Cardiac septum (tissue), 1 donor: ENCODE measurements at places on chromosomes 2 and 18.

DNA sequence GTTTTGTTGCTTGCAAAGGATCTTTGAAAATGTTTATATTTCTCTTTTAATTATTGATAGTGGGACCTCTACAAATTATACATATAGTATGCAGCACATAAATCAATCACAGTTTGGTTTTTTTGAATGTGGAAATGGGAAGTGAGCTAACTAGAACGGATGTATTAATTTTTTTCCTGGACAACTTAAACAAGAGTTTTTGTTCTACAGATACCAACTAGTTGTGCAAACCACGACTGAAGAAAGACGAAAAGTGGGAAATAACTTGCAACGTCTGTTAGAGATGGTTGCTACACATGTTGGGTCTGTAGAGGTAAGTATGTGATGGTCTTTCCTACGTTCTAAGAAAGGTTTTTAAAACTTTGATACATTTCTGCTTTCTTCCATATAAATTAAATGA is 39.2 kb downstream of the NDC80 start:
- no peak for DNase-seq

DNA sequence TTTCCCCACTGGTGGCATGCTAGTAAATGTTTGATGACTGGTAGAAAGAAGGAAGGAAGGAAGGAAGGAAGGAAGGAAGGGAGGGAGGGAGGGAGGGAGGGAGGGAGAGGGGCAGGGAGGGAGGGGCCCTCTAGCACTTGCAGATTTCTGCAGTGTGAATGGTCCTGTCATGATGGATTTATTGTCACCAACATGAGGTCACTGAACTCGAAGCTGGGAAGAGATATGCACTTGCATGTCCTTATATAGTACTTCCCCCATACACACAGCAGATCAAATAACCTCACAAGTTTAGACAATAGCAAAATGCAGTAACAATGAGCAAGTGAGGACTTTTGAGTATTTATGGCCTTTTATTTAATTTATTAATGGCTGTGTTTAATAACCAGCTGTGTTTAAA is 44.5 kb upstream of the CXCR4 start:
- no peak for DNase-seq

DNA sequence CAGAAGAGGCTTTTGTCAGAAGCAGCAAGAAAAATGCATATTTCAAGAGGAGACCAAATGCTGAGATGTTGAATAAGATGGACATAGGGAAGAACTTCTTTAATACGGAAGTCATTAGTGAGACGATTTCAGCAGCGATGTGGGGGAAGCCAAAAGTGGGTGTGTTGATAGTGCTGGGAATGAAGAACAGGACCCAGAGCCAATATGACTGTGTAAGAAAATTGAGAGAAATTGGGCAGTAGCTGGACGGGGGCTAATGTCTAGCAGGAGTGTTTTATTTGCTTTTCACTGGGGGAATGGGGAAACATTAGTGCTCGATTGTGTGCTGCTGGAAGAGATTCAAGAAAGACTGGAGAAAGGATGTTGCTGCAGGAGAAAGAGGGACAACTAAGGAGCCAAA is 788.7 kb upstream of the KLHL29 start:
- no peak for DNase-seq

GRCh38 chr2:134289225-134289624 is 35.4 kb downstream of the MGAT5 start:
- no peak for DNase-seq

DNA sequence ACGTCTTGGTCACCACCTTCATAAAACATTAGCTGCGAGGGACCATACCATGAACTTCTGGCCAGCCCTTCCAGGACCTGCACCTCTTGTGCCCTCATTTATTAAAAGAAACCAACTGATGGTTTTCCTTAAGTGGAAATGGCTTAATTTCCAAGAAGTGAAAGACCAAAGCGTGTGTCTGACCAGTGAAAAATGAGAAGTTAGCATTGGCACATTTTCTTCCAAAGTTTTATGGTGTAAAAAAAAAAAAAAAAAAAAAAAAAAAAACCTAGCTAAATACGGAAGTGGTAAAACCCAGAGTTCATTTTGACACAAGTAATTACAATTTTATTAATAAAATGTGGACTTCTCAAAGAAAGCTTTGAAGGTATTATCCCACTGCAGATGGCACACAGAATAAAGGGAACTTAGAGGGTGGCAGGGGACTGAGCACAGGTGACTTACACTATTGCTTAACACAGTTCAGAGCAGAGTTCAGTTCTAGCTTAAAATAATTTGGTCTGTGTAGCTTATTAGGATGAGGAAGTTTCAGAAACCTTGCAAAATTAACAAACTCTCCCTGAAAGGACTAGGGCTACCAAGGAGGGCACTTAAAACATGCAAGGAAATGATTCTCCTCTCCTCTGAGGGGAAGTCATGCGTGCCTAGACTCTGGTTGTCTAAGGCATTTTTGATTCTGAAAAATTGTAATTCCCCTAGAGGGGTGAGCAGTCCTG is 42.2 kb upstream of the EPG5 start:
- DNase-seq: no peak

DNA sequence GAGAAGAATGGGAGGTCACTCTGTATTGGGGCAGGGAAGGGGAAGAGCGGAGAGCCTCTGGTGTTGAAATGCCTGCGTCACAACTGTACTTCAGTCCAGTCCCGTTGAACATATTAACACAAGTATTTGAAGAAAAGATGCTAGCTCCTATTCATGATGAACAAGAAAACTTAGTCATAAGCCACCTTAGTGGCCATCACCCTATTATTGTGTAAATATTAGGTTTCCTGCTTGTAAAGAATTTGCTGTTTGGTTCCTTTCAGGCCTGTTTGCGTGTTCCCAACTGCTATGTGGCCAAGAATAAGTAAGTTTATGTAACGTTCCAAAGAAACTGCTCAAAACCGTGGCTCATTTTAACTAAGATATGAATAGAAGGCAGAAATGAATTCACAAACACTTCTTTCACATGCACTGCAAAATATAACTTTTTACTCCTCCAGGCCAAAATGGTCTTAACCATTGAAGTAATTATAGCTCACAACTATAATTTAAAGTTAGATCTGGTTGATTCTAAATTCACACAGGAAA is 204.3 kb downstream of the ZNF385B start:
- DNase-seq: no peak

DNA sequence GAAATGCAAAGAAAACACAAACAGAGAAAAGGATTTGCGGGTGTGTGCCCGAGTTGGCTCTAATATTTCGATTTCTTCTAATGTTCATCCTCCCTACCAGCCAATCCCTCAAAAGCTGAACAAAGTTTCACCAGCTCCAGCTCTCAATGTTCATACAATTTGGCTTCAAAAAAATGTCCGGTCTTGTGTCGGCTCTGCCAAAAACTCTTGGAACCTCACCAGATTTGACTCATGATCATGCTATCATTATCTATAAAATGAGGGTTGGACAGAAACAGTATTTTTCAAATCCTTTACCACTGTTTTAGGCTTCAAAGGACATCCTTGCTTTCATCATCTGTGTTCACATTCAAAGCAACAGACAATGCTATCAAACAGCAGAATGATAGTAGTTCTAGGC is 88.2 kb downstream of the CRACDL start:
- DNase-seq: no peak

- DNase-seq: no peak
Observed at GRCh38 chr2:39571111-39571731, 94.5 kb upstream of the TMEM178A start.

GRCh38 chr2:27640722-27641245 is 11.9 kb downstream of the GPN1 start:
- DNase-seq: no peak
